CD4-positive, alpha-beta T cell treated with Interferon gamma for 1 hour (primary cell): ENCODE measurements at places on chromosomes 11 and 22.

- DNase-seq = no peak
Measured at GRCh38 chr22:19434829-19435580, 2.7 kb downstream of the MRPL40 start.

GRCh38 chr11:12629601-12630313 is 44.5 kb upstream of the TEAD1 start:
- no peak for DNase-seq

- no peak for DNase-seq
Measured at GRCh38 chr22:25100948-25101347, 98.7 kb upstream of the CRYBB3 start.

DNA sequence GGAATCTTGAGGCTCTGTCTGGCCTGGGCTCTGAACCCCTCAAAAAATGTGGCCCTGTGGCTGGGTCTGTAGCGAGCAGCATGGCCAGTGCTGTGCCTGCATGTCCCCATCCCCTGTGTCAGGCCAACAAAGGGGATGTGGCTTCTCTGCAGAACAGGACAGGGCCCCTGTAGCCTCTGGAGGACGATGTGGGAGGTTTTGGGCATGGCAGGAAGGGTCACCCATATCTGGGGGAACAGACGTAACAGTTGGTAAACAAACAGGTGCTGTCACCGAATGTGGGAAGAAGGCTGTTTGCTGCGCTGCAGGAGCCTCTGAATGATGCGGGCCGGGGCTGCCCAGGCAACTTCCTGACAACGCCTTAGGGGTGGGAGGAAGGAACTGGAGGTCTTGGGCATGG is 35.0 kb downstream of the LRP5 start:
- DNase-seq = no peak

DNA sequence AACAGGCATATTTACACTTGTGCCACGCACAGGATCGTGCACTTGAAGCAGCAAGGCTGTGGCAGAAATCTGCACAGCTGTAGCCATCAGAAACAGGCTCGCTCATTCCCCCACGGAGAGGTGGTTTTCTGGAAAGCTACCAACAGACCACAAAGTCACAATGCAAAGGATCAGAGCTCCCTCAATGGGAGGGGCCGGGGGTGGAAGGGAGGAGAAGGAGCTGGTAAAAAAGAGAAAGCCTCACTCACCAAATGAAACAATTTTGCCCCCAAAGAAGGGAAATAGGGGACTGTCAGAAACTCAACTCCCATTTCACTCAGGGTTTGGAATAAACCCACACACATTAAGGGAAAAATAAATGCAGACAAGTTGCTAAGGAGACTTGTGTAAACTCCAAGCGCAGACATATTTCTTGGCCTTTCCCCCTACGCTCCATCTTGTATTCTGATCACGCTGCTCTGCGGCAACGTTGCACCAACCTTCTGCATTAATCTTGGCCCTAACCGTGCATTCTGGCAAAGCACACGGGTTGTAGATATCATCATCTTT is 43.2 kb upstream of the BLID start:
- no peak for DNase-seq
